ENCODE measurements at places on chromosomes 16 and 17.

DNA sequence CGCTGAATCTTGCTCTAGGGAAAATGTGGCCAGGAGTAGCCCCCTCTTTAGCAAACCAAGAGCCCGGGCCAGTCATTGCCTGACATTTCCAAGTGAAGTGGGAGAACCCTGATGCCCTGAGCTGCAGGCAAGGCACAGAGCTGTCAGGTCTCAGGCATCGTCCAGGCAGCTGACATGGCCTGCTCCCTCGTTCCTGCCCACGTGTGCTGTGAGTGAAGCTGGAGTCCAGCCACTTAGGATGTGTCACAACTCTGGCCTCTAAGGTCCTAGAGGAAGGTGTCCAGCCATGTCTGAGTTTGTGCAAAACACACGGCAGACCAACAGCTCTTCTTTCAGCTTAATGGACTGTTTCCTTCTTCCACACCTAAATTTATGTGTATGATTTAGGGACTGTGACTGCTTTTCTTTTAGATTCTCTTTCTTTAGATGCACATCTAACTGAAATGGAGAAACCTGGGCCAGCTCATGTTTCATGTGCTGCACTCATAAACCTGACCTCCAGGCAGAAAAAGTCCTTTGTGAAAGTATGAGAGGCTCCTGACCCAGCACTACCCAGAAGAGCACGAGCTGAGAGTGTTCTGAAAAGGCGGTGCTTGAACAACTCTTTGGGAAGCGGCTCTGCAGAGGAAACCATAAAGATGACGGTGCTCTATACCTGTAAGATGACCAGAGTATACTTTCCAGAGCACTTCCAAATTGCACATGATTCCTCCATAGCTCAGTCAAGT is 14.8 kb upstream of the LIMD2 start:
- no peak for DNase-seq

DNA sequence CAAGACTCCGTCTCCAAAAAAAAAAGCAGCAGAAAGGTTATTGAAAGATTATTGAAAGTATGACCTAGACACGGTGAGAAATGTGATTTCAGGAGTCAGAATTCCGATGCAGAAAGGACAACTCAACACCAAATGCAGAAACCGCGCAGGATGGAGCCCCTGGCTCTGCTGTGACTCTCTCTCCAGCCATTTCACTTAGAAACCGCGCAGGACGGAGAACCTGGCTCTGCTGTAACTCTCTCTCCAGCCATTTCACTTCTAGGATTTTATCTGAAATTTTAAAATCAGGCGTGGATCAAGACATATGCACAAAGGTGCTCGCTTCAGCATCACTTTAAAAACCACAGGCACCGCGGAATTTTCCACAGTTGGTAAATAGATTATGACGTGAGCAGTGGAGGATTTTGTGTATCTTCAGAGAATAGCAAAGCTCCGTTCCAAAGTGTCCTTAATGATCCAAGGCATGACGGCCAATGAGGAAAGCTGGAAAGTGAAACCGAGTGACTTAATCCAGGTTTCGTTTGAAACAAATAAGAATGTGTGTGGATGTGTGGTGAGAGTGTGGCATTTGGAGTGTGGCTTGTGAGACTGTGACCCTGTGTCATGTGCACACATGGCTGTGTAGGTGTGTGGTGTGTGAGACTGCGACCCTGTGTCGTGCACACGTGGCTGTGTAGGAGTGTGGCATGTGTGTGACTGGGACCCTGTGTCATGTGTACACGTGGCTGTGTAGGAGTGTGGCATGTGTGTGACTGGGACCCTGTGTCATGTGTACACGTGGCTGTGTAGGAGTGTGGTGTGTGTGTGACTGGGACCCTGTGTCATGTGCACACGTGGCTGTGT is 9.5 kb downstream of the UTS2R start:
- peak; percentile 57 for DNase-seq

GRCh38 chr16:85086347-85087291 is 25.7 kb downstream of the CIBAR2 start:
- peak; percentile 75 for DNase-seq

DNA sequence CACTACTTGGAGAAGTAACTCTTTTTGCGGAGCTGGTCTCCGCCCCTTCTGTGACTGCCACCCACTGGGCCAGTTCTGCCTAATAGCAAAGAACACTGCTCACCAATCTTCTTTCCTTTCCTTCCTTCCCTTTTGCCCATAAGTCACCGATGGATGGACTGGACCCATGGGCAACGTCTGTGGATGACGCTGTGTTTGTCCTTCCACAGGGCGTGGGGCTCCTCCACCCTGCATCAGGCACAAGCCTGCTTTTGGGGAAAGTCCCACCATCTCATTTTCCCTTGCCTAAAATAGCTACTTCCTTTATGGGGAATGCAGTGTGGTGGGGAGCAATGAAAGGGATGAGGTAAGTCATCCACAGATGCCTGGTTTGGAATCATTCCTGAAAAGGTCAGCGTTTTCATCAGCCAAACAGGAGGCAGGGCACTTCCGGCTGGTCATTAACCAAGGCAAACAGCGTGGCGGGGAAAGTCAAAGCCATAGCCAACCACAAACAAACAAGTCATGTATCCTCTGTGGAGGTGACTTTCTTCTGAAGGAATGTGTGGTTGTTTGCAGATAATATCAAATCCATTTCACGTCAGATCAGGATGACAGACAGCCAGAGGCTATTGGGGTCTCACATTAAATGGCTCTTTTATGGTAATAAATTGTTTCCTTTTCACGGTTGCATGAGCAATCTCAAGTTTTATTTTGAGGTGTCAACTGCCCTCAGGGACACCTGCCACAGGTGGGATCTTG is 30.7 kb upstream of the MED9 start:
- peak; percentile 97 for DNase-seq

- no peak for DNase-seq
Observed at GRCh38 chr17:80978499-80979497, 12.8 kb upstream of the CHMP6 start.

GRCh38 chr17:79365836-79366770 is 244.7 kb downstream of the RBFOX3 start:
- DNase-seq, result no peak

DNA sequence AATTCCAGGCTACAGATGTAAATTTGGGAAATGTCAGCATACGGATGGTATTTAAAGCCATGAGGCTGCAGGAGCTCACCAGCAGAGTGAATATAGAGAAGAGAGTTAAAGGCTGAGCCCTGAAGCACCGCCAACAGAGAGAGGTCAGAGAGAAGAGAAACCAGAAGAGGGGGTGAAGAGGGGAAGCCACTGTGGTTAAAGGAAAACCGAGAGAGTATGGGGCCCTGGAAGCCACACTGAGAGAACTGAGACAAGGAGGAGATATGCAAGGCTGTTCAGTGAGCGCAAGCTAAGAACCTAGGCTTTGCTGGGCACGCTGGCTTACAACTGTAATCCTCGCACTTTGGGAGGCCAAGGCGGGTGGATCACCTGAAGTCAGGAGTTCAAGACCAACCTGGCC is 24.6 kb downstream of the COPRS start:
- DNase-seq, result no peak

DNA sequence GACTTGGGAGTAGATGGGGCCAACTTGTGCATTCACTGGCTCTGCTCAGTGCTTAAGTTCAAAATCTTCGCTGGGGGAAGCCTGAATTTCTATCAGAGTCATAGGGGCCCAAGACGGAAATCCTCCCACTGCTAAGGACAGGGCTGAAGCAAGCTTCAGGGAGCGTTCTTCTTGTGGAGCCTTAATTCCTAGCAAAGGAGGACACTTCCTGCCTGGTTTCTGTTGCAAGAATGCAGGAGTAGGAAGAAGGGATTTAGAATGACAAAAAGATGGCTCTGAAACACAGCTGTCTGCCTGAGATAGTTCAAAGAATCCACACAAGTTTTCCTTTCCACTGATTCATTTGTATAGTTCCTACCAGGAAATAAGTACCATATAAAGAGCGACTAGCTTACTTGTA is 26.4 kb downstream of the PSME3IP1 start:
- DNase-seq, result no peak

- no peak for DNase-seq
Observed at GRCh38 chr16:67716097-67716496, 3.0 kb downstream of the GFOD2 start.

DNA sequence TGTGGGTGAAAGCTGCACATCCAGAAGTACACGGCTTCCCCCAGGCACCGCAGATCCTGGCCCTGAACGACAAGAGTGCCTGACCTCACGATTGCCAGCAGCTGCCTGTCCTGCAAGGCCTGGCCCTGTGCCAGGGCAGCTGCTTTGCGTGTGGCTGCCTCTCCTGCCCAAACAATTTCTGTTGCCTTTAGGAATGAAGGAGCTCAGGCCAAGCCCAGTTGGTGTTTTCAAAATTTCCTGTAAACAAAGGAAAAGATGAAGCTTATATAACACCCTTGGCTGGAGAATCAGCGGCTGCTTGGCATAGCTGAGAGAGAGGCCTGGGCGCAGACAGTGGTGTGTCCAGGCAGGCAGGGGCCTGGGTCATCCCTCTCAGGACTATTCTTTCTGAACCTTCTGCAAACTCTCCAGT is 11.7 kb upstream of the SLC47A2 start:
- DNase-seq, result peak; percentile 91

DNA sequence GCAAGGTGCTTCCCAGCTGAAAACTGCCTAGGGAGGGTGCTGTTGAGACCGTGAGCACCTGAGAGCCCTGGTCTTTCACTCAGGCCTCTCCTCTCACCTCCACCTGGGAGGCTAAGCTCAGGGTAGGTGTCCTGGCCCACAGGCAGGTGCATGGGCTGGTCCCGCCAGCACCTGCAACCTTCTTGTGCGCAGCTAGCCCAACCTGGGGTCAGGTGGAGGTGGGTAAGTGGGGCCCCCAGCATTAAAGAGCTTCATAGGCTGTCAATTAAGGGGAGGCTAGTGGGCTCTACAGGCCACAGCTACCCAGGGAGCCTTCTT is 8.7 kb downstream of the ADCY7 start:
- no peak for DNase-seq

- peak; percentile 46 for DNase-seq
Observed at GRCh38 chr17:9361188-9361955, 214.2 kb downstream of the STX8 start.

- DNase-seq, result no peak
Observed at GRCh38 chr16:85901110-85901509, 2.1 kb downstream of the IRF8 start.

- DNase-seq, result no peak
Observed at GRCh38 chr17:3722716-3723115, 987 bp upstream of the HASPIN start.

DNA sequence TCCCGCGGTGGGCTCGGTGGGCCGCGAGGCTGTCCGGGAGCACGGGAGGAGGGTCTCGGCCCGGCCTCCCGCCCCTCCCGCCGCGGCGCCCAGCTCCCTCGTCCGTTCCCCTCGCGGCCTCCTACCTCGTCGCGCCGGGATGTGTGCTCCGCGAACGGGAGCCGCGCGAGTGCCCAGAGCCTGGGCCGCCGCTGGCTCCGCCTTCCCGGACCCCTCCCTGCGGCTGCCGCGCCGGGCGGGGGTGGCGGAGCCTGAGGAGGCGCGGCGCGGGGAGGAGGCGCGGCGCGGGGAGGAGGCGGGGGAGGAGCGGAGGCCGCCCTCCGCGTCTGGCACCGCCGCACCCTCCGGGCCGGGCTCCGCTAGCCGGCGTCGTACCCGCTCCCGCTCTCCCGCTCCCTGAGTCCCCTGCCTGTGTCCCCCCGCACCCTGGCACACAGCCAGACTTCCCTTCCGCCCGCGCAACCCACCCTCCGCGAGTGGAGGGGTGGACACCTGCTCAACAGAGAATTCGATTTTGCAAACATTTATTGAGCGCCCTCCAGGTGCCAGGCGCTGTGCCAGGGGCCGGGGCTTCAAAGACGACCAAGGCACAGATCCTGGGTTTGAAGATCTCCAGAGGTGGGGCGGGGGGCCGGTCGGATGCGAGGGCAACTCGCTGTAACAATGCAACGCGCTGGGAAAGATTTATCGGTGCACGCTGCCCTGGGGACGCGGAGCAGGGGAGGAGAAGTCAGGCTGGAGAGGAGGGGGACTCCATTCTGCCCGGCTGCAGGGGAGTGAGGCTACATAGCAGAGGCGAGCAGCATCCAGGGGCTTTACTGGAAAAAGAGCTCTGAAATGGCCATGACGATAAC is at the start of gene MPP3:
TSS of gene MPP3 (minus strand) at position 171 of the 854 bp plus-strand sequence. CDS start 1,240 bp downstream, outside the sequence.
- DNase-seq, result peak; percentile 51

GRCh38 chr16:78909226-78909625 is 691.3 kb downstream of the MAF start:
- no peak for DNase-seq

DNA sequence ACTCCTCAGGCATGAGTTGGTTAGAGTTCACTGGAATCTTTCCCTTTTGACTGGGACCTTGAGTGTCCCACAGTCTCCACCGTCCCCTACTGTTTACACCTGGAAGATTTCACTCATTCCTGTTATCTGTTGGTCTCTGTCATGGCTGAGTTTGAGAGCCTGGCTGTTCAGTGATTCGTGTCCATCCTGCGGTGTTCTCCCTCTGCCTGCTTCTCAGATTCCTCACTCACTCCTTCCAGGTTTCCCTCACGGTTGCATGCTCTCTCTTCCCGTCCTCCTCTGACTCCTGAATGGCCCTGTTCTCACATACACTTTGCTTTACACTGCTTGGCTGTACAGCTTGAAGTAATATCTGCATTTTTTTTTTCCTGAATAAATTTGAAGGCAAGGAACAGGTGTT is 24.5 kb downstream of the OR1D5 start:
- no peak for DNase-seq

DNA sequence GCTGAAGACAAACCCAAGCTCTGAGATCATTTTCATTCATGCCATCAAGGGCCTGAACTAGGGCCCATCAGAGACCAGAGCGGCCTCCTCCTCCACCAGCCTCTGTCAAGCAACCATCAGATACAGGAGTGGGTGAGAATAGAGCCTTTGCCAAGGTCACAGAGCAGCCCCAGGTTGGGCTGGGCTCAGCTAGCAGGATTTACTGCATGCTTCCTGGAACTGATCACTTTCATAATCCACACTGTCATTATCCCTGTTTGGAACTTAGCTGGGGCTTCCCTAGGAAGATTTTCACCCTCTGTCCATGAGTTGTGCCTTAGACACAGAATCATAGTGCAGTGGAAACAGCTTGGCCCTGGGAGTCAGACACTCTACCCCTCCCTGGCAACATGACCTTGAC is 5.1 kb downstream of the MT4 start:
- DNase-seq, result no peak
